ENCODE measurements at places on chromosomes 6 and 20. TPM values are rescaled to one million over a fixed set of nuclear protein-coding genes. Genes with fewer than 3 reads are reported as not detected.

DNA sequence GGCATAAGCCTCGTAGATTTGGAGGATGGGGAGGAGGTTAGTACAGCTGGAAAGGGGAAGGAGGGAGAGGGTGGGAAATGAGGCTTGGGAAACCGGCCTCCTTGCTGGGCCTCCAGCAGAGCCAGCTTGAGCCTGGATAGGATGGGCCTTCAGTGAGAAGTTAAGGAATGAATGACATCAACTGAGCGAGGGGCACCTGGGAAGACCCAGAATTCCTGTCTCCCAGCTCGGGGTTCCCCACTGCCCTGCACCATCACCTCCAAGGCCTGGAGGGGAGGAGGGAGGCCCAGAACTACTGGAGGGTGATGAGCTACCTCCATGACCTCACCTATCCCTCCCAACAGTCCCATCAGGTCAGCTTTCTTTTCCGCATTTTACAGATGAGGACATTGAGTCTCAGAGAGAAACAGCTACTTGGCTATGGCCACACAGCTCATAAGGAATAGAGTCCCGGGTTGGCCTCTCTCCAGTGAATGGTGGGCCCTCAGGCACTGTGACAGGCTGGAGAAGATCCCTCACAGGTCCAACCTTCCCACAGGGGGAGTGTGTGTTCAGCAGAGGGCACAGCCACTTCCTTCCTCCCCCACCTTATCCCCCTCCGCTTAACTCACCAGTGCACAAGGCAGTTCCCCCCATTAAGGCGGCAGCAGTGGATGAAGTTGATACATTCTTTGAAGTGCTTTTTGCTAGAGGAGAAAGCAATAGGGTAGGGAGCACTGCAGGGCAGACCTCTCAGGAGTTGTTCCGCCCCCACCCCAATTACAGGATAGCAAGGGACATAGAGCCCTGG lies 6.8 kb downstream of the DUSP15 start:
- no peak for DNase-seq

DNA sequence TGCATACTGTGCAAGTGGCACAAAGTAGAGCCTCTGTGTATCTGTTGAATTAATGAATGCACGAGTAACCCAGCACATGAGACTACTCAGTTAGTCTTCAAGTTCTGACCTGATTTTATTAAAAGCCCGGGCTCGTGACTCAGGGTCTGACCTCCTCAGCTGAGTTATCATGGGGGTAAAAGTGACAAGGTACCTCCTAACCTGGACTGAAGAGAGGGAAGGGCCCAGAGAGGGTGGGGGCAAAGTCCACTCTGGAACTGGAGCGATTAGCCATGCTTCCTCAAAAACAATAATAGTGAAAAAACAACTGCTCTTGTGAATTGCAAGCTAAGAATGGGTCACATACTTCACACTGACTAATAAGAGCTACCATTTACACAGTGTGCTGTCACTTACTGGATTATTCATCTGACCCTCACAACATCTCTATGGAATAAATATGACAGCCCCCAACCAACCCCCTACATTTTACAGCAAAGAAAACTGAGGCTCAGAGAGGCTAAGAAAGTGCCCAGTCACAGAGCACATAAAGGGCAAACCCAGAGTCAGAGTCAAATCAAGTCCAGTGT lies 26.7 kb downstream of the TRERF1 start:
- no peak for DNase-seq

DNA sequence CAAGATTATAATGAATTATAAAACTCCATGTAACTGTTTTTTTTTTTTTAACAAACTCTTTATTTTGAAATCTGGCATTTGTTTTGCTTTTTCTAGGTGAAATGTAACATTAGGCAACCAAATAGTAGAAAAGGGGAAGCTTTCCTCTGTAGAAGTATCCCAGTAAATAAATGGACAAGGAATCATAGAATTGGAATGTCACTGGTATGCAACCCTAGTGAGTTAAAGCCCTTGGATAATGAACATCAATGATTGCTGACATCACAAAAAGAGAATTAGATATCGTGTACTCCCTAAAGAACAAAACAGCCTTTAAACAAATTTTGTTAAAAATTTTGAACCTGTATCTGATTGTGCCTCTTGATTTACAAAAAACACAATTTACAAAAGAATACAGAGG lies 93.9 kb upstream of the OGFRL1 start:
- DNase-seq, result no peak

- no peak for DNase-seq
Observed at GRCh38 chr6:5318617-5319272, 57.4 kb downstream of the FARS2 start.

DNA sequence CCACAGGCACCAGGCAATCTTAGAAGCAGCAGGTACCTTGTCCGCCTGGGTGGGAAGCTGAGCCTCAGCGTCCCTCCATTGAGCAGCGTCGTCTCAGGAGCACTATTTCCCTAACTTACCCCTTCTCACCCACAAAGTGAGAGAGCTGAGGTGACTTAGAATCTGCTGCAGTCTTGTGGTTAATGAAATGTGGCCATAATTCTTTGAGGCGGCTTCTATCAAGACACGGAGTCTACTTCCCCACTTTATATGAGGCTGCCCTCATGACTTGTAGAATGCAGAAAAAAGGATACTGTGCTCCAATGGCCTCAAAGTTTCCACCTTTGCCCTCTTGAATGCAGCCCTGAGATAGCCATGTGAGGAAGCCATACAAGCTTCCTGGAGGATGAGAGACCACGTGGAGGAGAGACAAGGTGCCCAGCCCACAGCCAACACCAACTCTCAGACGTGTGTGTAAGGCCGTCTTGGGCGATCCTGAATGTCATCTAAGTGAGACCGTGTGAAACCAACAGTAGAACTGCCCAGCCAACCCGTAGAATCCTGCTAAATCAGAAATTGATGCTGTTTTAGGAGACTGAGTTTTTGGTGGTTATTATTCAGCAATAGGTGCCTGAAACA lies 9.1 kb upstream of the TAGAP start:
- DNase-seq, result no peak

GRCh38 chr6:163390770-163391169 lies 23.7 kb upstream of the QKI start:
- DNase-seq, result no peak

DNA sequence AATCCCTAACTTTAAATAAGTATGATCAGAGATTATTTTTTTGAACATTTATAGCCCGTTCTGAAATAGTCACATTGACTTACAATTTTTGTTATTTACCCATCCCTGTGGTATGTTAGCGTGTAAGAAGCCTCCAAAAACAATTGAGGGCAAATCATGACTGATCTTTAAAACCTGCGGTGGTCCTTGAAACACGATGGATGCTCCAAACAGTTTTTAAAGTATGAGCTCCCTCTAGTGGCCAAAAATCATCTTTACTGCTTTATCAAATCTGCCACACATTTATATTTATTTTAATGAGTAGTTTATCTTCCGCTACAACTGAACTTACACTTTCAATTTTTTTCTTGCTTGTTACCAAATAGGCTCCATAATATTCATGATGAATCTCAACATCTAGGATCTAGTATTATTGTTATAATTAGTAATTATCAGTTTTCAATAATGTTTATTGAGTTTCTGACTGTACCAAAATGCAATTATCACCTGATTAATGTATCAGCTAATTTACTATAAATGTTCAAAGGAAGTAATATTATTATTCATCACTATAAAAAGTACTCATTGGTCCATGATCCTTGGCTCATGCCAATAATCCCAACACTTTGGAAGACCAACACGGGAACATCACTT lies 52.2 kb downstream of the MARCKS start:
- peak; percentile 79 for DNase-seq

GRCh38 chr6:145561095-145562072 lies 173.9 kb downstream of the EPM2A start:
- DNase-seq, result no peak

DNA sequence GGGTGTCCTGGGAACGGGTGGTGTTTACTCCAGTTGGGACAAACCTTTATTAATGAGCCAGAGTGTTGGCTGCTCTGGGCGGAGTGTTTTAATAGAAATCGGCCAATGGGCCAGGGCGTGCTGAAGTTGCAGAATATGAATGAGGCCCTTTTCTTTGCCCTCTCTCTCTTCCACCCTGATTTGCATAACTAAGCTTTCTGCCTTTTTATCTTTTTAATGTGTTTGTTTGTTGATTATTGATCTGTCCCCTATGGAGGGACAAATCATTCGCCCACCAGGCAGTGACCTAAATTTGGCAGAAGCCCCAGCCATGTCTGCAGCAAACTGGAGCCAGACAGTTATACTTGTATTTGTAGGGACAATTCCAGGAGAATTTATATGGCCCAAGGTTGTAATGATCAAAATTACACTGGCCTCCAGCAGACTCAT lies 420.9 kb downstream of the PREX1 start:
- no peak for DNase-seq

- peak; percentile 71 for DNase-seq
Observed at GRCh38 chr20:58870293-58871014, 17.9 kb downstream of the GNAS start.

DNA sequence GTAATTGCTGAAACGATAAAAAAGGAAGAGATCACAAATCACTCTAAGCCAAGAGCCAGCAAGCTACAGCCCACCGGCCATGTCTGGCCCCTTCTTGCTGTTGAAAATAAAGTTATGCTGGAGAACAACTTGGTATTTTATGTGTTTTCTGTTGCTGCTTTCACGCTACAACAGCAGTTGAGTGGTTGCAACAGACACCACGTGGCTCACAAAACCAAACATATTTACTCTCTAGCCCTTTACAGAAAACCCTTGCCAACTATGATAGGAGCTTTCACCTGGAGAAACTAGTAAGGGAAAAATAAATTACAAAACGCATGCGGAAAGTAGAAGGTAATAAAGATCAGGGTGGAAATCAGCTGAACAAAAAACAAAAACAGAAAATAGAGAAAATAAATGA lies 41.1 kb upstream of the SLCO4A1 start:
- DNase-seq, result no peak

DNA sequence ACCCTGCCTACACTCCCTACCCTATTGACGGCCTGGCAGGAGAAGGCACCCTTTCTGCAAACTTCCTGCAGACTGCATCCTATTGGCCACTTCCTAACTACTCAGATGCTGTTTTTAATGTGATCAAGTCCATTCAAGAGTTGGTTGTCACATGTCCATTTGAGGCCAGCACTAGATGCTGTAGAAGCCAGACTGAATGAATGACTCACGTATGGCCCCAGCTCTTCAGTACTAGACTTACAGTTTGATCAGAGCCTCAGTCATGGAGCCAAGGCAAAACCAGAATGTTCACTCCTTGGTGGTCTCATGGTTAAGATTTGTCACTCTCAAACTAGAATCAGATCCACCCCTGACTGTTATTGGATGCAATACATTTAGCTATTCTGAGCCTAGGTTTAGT lies 101.7 kb downstream of the OPRM1 start:
- DNase-seq, result no peak

DNA sequence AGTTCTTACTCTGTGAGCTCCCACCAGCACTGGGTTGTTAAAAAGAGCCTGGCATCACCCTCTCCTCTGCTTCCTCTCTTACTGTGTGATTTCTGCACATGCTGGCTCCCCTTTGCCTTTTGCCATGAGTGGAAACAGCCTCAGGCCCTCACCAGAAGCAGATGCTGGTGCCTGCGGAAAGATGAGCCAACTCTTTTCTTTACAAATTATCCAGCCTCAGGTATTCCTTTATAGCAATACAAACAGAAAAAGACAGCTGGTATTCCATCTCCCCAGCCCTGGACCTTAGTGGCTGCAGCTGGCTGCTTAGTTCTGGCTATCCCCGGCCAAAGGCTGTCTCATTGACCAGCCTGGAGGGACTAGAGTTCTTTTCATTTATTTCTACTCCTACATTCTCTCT lies 129.1 kb downstream of the IMPG1 start:
- no peak for DNase-seq

- no peak for DNase-seq
Observed at GRCh38 chr20:41506192-41506915, 111.8 kb downstream of the CHD6 start.

DNA sequence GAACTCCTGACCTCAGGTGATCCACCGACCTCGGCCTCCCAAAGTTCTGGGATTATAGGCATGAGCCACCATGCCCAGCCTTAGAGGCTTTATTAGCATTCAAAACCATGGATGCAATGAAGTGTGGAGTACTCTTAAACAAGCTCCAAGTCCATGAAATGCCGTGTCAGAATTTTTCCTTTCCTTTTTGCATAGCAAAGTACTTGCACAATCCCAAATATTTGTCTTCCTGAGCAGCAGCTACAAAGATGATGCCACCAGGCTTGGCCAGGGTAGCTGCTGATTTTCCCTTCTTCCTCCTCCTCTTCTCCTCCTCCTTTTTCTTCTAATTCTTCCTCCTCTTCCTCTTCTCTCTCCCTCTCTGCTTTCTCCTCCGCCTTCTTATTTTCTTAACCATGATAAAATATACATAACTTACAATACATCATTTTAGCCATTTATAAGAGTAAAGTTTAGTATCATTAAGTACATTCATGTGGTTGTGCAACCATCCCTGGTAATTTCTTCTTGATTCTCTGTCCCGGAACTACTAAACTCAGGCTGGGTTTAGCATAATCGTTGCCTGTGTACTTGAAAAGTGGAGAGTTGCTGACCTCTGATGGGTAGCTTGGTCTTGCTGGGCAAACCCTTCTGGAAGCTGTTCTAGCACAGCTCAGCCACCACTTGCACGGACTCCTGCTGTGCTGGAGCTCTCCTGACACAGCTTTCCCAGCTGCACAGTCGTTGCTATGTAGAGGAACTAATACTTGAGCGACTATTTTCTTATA lies 20.3 kb downstream of the MUCL3 start:
- DNase-seq, result peak; percentile 39

DNA sequence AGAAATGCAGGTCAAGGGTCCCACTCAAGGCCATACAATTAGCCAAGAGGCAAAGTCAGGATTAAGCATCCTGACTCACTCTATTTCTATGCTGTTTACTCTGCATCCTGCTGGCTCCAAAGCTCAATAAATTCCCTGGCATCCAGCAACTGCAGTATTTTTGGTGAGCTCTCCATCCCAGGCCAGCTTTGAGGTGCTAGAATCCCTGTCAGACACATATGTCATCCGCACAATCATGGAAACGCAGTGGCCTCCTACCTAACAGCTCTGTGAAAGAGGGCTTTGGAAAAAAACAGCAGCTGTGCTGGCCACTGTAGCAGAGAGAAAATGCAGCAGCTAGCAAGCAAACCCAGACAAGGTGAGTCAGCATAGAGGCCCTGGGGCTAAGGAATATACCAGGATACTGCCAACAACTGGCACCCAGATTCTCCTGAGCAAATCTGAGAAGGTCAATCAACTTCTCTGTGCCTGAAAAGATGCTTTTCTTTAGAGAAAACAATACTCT lies 58.4 kb downstream of the ANKEF1 start:
- DNase-seq, result no peak

DNA sequence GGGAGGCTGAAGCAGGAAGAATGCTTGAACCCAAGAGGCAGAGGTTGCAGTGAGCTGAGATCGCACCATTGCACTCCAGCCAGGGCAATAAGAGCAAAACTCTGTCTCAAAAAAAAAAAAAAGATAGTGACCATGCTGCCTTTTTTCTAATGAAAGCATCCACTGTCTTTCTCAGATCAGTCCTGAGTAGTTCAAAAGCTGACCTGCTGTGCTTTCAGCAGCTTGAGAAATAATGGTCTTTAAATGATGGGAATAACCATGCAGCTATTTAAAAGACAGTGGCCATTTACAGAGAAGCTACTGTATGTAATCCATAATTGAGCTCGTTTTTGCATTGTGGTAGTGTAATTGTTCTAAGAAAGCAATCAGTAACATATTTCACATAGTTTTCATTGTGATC lies 36.1 kb downstream of the DSTN start:
- DNase-seq, result no peak

SLA2 gene
- polyA plus RNA-seq, result not detected

DZANK1 gene
- 2.4 TPM for polyA plus RNA-seq

HTR1B gene
- polyA plus RNA-seq, result 0.97 TPM

STMND1 gene
- polyA plus RNA-seq, result not detected

ROS1 gene
- not detected for polyA plus RNA-seq

SLC17A1 gene
- polyA plus RNA-seq, result not detected

PRSS16 gene
- polyA plus RNA-seq, result 2.7 TPM
